ENCODE measurements at places on chromosomes 12 and 14.

DNA sequence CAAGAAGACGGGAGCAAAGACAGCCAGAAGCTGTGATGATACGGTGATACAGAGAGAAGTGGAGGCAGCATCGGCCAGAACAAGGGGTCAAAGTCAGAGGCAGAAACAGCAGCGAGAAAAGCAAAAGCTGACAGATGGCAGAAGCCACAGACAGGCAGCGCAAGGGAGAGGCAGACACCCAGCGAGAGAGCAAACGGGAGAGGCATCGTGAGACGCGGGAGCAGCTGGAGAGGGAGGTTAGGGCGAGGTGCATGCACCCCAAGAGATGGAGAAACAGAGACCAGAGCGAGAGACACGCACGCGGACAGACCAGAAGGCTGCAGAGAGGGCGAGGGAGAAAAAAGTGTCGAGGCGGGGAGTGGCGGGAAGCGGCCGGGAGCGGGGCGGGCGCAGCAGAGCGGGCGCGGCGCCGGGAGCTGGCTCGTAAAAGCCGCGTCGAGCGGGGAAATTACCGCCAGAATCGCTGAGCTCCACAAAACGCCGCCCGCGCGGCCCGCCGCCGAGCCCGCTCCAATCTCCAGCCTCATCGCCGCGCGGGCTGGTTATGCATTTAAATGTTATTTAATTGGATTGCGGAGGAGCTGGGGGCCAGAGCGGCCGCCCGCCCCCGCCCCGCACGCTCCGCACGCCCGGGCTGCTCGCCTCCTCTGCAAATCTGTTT lies 15.6 kb downstream of the SMUG1 start:
- DNase-seq = no peak

DNA sequence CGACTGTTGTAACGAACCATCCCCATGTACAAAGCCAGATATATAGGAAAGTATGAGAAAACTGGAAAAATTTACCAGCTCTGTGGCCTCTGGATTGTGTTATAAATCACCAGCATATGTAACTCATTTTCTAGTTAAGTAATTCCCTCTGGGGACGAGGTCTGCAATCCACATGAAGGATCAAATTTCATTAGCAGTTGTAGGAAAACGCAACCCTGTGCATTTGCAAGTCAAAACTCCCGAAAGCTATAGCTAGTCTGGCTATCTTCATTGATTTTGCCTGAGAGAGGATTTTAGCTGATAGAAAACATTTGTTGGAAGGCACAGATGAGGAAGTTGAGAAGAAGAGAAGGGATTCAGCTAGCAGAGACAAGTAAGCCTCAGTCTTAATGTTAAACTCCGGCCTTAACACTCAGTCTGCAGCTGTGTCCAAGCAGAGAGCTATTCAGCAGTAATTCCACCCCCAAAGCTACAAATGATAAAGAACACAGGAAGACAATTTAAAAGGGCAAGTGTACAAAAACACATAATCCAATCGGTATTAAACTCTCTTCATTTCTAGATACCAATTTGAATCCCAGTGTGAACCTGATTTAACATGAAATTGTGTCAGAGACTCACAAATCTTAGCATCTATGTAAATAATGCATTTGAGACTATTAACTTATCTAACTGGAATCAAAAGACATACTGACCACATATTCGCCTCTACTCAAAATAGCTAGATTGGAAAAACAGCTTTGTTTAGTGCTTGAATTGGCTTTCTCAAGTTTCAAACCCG lies 54.2 kb upstream of the CERS5 start:
- no peak for DNase-seq

DNA sequence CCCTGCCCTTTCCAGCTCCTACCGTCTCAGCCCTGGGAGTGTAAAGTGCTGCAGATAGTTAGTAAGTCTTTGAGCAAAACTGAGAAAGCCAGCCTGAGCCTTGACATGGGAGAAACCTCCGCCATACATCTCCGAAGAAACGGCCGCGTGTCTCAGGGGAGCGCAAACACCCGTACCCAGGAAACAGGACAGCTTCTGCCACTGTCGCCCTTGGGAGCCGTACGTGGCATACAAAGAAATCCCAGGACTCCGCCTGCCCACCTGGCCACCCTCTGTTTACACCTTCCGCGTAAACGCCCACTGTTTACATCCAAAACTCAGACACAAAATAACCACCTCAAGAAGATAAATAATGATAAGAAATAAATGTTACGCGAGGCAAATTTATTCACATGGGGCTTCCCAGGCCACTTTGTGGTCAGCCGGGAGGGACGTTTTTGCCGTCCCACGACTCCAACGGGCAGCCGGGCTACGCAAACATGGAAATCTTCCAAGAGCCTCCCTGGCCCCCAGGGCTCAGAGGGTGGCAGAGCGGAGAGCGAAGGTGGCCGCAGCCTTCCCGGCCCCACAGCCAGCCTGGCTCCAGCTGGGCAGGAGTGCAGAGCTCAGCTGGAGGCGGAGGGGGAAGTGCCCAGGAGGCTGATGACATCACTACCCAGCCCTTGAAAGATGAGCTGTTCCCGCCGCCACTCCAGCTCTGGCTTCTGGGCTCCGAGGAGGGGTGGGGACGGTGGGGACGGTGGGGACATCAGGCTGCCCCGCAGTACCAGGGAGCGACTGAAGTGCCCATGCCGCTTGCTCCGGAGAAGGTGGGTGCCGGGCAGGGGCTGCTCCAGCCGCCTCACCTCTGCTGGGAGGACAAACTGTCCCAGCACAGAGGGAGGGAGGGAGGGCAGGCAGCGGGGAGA lies at the start of gene BDKRB2:
TSS of gene BDKRB2 (plus strand) at position 689 of the 908 bp plus-strand sequence. CDS start 32,269 bp downstream, outside the sequence.
- no peak for DNase-seq

- DNase-seq = no peak
Observed at GRCh38 chr12:54215989-54216796, 27.4 kb upstream of the SMUG1 start.

- no peak for DNase-seq
Observed at GRCh38 chr12:16163146-16163545, 114.3 kb downstream of the SLC15A5 start.

GRCh38 chr12:93234641-93235040 lies 143.1 kb upstream of the NUDT4 start:
- DNase-seq = no peak

DNA sequence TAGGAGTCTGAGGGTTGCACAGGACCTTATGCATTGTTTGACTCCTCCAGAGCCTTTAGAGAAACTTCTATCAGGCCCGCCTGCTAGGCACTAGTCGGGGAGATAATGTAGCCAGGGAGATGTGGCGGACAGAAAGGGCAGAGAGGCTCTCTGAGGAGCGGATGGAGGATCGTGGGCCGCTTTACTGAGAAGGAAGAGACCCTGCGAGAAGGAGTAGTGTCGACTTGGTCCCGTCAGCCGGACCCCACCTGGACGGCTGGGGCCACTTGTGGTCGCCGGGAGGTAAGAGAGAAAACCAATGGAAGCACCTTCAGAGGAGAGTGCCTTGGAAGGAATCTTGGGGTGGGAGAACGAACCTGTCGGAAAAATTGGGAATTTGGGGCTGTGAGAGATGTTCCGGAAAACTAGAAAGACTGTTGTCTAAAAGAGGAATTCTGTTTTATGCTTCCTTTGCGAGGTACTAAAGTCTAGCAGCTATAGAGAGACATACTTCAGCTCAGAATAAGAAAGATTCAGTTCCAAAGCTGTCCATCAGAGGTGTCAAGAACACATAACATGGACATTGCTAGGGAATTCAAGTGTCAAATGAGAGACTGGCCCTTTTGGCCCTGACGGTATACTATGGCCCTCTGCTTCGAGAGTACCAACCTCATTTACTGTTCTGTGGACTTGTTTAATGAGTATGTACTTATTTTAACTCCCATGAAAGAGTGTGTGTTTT lies 660 bp upstream of the MCRS1 start:
- DNase-seq = no peak

DNA sequence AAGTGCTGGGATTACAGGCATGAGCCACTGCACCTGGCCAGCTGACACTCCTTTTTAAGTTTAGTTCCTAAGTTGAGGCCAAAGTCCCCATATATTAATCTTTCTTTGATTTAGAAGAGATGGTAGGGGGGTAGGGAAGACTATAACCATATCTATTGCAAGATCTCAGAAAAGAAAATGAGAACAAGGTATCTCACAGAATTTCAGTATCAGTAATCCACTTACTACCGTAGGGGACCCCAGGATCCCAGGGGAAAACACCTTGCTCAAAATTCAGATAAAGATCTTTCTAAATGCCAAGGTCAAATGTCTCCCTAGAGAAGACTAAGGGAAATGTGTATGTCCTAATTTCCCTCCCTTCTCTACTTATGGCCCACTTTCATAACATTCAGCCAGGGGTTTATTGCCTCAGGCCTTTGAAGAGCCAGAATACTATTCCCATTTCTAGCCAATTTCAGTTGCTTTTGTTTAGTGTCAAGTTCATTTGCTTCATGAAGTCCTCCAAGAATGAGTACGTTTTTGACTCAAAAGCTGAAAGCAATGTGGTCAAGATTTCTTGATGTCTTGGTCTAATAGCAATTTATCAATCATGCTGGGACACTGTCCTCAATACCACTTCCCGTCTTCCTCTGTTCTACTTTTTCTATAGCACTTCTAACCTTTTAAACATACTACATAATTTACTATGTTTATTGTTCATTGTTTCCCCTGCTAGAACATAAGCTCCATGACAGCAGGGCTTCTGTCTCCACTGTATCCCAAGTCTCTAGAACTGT lies 86.3 kb downstream of the DCAF5 start:
- DNase-seq = no peak

DNA sequence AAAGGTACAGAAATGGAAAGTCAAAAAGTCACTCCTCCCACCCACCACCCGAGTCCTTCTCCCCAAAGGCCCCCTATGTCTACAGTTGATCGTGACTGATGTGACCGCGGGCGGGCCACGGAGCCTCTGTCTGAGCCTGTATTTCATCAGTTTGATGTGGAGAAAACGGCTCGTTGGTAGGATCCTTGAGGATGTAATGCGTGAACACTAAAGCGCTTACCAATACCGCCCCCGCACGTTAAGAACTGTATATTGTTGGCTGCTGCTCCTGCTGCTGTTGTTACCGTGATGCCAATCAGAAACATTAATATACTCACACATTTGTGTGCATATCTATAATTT lies 24.6 kb upstream of the UBC start:
- DNase-seq = peak; percentile 33

DNA sequence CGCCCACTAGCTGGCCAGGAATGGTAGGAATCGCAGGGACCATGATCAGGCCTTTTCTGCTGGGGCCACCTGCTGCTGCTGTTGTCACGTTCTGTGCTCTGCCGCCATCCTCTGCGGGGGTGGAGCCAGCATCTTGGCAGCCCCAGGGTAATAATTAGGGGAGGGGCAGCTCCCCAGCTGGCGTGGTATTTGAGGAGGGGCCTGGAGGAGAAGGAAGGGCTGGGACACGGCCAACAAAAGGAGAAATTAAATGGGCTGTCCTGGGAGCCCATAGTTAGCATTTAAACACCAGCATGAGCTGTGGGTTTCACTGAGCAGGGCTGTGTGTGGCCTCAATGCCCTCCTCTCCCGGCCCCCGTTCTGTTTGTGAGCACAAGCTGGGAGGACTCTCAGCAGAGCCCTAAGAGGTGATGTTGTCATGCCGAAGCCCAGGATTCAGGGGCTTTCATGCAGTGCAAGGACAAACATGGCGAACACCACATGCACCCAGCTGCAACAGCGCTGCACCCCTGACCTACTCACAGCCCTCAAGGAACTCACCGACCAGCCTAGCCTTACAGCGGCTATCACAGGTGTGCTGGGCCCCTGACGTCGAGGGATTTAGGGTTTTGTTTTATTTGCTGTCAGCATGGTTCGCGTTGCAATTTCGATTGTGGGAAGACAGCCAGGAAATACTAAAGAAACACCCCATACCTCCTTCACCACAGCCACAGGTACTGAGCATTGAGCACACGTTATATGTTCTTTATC lies 324.3 kb downstream of the CACNA1C start:
- no peak for DNase-seq
